K562 (cell line): ENCODE measurements at places on chromosomes 5 and 9.

DNA sequence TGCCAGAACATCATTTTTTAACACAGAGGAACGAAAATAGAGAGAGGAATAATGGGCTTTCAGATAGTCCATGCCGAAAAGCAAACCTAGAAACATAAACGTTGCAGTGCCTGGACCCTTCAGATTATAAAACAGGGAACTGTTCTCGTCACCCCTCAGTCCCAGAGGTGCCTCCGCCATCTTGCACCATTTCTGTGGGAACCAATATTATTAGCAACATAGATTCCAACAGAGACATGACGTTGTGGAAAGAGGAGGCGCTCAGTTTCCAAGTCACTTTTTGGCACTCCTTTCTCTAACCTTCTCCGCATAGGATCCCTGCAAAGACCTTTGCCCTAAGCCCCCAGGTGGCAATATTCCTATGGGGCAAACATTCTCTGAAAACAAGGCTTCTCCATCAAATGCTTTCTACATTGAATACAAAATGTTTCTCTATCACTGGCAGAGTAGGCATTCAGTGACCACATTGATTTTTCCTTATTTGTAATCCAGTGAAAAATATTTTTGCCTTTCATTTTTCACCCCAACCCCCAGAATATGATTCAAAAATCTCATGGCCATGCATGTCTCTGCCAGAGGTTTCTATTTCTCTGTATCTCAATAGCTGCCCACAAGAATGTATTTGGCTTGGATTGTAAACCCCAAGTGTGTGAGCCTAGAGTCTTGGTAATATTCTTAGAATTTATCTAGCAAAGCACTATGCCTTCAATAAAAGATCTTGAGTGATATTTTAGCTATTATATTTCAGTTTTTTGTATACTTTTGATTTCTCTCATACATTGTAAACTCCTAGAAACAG lies 500.8 kb upstream of the WWC1 start:
- DNase-seq: no peak

DNA sequence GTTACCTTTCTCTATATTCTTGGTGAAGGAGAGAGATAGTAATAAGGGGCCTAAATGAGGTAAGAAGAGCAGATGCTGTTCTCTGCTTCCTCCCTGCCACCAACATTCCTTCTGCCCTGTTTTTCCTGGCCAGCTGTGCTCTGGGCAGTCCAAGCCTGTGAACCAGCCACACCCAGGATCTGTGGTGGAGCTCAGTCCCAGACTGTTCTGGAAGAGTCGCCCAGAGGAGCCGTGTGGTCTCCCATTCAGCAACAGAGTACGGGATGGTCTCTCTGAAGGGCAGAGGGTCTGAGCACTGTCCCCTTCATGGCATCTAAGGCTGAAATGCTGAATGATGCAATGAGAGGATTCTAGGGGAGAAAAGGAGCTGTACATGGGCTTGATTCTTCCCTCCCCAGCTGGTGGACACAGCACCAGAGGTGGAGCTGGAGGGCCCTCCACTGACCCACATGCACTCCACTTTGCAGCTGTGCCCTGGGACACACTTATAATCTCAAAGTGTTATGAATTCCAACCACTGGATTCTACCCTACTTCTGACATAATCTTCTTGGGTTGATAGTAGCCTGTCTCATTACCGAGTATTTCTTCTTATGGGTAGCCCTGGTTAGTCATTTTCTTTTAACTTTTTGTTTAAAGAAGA lies 70.8 kb upstream of the RPS23 start:
- no peak for DNase-seq

DNA sequence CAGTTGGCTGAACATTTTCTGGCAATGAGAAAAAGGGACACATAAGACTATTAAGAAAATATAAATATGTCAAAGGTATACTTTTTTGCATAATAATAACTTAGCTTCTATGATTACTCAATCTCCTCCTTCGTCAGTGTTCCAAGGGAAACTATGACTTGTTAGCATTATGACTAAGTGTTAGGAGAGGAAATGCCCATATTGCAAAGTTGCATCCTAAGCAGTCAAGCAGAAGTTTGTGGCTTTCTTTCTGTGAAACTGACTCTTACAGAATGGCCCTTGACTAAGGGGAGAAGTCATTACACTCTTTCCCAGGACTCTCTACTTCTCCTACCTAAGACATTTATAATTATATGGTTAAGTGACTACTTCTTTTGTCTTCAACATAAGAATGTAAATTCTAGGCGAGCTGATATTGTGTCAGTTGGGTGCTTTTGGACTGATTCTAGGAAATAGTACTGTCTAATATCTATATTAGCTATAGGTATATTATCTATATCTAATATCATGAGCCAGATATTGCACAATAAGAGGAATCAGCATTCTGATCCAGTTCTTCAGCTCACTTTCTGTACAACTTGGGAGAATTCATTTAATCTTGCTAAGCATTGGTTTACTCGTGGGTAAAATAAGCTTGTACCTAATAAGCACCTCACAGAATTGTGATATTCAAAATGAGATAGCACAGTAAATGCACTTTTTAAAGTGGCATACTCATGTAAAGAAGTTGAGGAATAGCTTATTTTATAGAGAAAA lies 16.4 kb upstream of the SPINK6 start:
- DNase-seq: no peak

DNA sequence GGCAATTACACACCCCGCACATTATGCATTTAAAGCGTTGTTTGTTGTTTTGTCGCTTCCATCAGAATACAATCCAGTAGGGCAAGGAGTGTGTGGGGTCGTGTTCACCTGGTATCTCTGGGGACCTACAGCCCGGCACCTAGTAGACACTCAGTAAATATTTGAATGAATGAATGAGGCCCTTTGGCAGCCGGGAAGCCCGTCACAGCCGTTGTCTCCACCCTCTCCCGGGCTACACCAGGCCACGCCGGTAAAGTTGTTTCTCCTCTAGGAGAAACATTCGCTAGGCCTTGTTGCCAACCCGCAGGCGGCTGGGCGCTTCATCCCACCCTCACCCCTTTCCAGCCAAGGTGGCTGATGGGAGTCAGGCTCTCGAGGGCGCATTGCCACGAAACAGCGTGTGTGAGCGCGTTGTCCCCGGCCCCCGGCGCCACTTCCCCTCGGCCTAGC lies 876 bp upstream of the JAK2 start:
- no peak for DNase-seq

DNA sequence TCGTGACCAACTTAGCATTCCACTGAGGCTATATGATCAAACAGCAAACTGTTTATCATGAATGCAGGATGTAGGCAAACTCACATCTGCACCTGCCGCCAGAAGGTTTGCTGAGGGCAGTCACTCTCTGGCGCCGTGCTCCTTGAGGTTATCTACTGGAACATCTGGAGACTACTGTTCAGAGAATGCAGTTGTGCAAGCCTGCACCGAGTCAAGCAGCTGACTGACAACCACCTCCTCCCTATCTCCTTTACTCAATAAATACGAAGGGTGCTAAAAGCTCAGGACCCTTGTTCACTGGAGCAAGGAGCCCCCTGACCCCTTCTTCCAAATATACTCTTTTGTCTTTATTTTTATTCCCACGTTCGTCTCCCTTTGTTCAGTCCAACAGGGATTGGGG lies 27.1 kb downstream of the CCDC125 start:
- DNase-seq: peak; percentile 70

- DNase-seq: no peak
These were observed 613 bp downstream of the MYMK start for GRCh38 chr9:133524146-133524545.

DNA sequence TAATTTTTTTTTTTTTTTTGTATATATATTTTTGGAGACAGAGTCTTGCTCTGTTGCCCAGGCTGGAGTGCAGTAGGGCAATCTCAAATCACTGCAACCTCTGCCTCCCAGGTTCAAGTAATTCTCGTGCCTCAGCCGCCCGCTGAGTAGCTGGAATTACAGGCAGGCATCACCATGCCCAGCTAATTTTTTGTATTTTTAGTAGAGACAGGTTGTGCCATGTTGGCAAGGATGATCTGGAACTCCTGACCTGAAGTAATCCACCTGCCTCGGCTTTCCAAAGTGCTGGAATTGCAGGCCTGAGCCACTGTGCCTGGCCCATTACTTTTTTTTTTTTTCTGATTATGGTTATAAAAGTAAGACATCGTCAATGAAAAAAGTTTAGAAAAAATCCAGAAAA lies 84.0 kb upstream of the LMNB1 start:
- DNase-seq: no peak

DNA sequence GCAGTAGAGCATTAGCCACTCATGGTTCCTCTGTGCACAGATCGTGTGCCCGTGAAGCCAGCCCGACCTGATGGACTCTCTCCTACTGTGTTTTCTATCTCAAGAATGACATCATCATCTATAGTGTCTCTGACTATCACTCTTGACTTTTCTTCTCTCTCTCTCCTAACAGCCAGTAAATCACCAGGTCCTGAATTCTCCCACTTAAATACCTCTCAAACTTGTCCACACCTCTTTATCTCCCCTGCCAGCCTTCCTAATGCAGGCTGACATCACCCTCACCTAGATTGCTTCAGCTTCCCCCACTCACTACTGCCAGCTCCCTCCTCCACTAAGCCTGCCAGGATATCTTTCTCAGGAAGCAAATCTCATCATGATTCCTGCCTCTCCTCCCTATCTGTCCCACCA lies 90.6 kb upstream of the MIER3 start:
- no peak for DNase-seq
